Fibroblast of lung (primary cell): ENCODE measurements at places on chromosomes 2 and 18.

- no peak for DNase-seq
These were observed 584.8 kb downstream of the TSN start for GRCh38 chr2:122340246-122340645.

DNA sequence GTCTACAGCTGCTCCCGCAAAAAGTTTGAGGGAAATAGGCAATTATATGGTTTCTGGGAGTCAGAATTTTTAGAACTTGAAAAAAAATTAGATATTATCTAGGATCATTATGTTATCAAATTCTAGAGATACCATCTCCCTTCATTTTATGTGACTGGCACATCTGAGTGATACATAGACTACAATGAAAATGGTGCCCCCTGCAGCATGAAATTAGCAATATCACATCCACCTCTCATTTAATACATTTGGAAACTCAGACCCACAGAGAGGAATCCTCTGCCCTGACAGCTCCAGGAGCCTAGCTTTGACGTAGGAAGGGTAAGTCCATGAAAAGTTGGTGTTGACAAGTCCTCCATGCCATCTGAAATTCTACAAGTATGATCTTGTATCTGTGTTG lies 381.6 kb downstream of the SUCLG1 start:
- peak; percentile 0 for DNase-seq

GRCh38 chr2:72694715-72695496 lies 130.9 kb downstream of the EXOC6B start:
- peak; percentile 79 for DNase-seq

DNA sequence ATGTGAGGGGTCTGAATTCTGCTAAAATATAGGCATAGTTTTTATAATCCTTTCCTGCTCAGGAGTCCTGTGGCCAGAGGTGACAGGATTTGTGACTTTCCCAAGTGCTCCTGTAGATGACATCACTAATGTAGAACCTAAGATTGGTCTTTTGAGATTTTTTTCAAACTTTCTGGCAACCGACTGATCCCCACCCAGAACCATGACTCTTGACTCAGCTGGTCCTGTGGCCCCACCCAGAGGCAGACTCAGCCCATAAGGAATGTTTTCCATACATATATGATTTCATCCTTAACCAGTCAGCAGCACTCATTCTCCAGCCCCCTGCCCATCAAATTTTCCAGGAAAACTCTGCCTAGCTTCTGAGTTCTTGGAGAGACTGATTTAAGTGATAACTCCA lies 46.8 kb downstream of the COMMD1 start:
- DNase-seq = no peak

DNA sequence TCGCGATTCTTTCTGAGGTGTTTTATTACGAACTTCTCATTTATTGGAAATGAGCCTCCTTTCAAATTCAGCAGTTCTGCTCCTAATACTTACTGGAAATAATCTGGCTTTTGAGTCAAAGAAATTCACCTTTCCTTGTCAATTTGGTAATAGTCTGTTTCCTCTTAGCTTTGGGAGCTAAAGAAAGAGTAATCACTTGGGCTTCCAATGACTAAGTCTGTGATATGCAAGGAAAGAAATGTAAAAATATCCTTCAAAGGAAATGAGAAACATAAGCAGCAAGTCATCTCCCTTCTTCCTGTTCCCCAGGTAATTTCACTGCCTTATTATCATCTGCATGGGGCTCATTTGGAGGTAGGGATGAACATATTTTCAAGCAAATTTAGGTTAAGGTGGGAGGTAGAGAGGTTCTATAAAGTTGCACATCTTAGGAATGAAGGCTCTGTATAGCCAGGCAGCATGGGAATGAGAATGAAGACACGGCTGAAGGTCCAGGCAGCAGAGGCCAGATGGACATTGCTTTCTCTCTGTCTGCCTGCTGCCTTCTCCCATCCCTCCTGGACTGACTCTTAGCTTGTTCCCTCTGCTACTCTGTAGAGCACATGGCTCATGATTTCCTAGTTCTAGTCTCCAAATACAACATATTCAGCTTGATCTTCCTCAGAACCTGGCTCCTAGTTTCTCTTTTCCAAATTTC lies 1.0 kb downstream of the SPP2 start:
- DNase-seq = peak; percentile 60

DNA sequence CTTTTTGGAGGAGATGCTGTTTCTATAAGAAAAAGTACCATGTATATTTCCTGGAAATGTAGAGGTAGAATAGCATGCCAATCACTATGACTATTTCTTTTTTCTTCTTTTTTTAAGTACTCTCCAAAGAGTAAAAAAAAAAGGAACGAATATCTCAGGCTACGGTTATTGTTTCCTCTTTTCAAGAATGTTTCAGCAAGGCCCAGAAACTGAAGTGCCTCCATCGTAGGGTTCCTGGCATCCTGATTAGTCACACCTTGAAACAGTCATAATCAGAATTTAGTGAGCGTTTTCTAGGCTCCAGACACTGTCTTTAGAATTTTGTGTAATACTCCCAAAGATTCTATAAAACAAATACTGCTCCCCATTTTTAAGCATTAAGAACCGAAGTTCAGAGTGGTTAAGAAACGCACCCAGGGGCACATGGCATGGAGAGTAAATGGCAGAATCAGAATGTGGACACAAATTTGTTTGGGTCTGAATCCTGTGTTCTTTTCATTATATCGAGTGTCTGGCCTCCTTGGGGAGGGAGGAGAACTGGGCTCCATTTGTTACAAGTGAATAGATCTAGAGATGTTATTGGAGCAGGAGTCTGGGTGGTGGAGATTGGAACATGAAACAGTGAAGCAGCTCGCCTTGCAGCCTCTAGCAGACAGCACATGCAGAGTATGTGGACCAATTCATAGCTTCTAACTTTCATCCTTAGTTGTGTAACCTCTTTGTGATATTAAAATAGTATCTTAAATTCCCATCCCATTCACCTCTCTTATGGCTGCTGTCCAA lies 26.7 kb downstream of the ZEB2 start:
- DNase-seq = no peak
